Left ventricle myocardium inferior (tissue), 1 donor: ENCODE measurements at places on chromosomes 7 and 10.

- DNase-seq, result no peak
Observed at GRCh38 chr10:103915796-103916195, 2.2 kb downstream of the STN1 start.

DNA sequence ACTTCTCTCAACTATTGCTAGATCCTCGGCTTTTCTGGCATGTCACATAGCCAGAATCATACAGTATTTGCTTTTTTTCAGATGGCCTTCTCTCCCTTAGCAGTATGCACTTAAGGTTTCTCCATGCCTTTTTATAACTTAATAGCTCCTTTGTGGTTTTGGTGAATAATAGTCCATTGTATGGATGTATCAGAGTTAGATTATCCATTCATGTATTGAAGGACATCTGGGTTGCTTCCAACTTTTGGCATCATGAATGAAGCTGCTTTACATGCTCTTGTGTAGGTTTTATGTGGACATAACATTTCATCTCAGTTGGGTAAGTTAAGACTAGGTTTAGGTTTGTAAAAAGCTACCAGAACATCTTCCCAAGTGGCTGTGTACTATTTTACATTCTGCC is 4.6 kb downstream of the ATP5F1C start:
- no peak for DNase-seq

- DNase-seq, result no peak
Observed at GRCh38 chr7:111077001-111077400, 13.9 kb upstream of the LRRN3 start.

DNA sequence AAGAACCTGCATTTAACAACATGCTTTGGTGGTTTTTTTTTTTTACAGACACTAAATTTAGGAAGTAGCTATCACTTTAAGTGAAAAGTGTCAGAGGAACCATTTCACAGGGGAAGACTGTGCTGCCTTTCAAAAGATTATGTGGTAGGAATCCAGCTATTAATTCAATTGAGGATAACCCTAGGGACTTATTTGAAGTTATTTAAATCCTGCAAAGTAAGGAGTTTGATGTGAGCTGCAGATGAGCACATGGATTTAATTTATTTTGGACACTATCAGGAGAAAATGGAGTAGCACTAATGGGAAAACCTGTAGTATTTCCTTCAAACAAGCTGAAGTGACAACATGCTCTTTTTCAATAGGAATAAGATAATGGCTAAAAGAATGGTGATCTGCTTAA is 419.8 kb downstream of the ANKRD7 start:
- no peak for DNase-seq

GRCh38 chr7:48786951-48787350 is 137.4 kb upstream of the CDC14C start:
- no peak for DNase-seq

GRCh38 chr7:135509589-135509838 is 388 bp downstream of the CNOT4 start:
- DNase-seq, result no peak

GRCh38 chr10:117169480-117169879 is 27.8 kb upstream of the KCNK18 start:
- DNase-seq, result no peak

- DNase-seq, result peak; percentile 24
Observed at GRCh38 chr7:86643561-86644281, at the start of gene GRM3. GRM3 (plus strand) TSS chr7:86643909; CDS start chr7:86765146, 121,237 bp downstream.

DNA sequence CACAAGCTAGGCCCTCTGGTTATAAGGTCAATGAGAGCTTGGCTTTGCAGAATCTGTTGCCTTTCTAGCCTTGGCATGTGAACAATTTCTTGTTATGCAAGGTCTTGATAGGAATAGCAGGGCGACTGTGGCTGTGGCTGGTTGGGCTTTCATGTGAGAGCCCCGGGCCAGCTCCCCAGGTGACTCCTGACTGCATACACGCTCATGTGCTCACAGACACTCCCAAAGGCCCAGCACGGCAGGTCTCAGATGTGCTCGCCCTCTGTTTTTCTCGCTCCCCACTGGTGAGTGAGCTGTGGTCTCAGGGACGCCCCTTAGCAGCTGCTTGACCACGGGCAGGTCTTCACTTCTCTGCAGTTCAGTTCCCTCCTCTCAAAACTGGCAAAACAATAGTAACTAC is 37.1 kb upstream of the ZNF32 start:
- DNase-seq, result peak; percentile 58

- DNase-seq, result no peak
Observed at GRCh38 chr10:124792998-124793352, 1.3 kb upstream of the EEF1AKMT2 start.
